ENCODE measurements at places on chromosomes 12 and 14.

DNA sequence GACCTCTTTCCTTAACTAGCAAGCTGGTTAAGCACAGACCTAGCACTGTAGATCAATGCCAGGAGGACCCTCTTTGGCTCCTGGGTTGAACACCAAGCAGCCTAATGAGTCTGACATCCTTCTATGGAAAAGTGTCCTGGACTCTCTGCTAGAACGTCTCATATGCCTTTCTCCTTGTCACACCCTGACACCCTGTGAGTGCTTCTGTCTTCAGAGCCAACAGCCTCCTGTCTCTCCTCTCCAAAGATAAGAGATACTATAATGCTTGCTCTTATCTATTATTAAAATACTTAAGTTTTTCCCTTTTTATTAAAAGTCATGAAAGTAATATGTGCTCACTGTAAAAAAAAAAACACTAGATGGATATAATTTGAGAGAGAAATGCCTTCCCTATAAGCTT is 222.7 kb downstream of the FOXN3 start:
- DNase-seq: no peak

- DNase-seq: no peak
Observed at GRCh38 chr12:64683816-64684543, 73.7 kb downstream of the RASSF3 start.

DNA sequence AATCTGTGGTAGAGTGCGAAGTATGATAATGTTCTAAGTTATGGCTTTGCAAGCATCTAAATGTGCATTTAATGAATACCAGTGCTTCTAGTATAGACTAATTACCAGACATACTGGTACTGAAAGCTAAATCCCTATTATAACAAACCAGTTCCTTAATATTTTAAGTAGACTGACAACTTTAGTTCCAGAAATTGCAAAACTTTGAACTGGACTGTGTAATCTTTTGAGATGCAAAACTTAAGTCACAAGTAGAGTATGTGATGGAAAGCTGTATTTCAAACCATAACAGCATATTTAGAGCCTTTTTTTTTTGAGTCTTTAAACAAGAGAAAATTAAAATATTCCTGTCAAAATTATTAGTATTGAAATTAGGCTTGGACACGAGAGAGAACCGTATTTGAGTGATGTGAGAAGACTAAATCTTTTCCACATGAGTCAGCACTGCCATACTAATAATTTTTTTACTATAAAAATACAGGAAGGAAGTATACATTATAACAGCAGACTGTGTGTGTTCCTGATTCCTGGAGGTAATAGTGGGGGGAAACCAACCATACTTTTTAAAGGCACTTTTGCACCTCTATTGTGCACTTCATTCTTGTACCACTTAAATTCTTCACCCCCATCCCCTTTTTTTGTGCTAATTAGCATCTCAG is 45.5 kb downstream of the PPM1A start:
- DNase-seq: no peak

DNA sequence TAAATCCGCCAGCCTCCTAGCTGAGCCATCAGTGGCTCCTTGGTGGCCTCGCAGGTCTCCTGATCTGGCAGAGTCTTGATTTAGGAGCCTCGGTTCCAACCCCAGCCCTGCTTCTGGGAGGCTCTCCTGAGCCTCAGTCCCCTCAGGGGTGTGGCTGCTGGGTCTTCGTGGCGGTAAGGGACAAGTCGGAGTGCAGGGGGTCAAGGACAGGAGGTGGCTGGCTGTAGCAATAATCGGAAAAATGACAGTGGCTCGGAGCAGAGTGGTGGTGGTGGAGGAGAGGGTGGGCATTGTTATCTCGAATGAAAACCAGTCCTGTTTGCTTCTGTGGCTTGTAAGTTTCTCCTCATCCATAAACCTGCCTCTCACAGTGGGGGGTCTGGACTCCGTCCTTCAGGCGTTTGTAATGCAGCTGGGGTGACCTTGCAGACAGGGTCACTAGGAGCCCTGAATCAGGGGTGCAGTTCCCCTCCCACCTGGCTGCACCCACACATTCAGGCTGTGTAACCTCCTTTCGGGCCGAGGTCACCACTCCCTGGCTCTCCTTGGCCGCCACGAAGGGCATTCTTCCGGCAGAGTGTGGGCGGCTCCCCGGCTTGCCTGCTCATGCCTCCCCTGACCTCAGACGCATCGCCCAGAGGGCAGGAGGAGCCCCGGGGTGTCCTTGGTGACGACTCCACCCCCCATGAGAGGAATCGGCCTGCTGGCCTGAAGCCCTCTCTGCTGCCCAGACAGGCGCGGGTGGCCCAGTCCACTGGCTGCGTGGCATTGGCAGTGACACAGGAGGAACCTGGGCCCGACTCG is 8.1 kb downstream of the BCL7A start:
- no peak for DNase-seq

DNA sequence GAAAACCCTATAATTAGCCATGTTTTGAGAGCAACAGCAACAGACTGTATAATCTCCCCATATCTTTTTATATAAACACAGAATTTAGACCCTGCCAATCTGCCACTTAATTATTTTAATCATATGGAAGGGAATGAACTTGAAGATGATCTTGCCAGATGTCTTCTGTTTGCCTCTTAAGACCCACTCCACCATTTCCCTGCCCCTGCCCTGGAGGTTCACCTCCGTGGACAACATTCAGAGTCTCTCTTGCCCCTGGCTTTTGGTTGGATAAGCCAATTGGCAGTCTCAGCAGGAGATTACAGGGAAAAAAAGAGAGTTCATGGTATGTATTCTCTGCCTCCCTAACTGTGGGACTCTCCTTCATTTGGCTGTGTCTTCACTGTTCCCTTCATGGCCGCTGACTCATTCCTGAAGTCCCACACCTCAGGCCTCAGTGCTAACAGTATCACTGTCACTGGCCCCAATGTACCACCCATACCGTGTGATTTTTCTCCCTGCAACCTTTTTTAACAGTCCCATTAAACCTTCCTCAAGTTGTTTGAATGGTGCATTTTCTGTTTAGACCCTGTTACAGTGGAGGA is 184.8 kb downstream of the PIK3C2G start:
- no peak for DNase-seq

GRCh38 chr12:60967128-60967527 is 1293.1 kb upstream of the USP15 start:
- DNase-seq: no peak

- no peak for DNase-seq
Observed at GRCh38 chr12:21305661-21306060, 29.1 kb downstream of the SLCO1A2 start.

DNA sequence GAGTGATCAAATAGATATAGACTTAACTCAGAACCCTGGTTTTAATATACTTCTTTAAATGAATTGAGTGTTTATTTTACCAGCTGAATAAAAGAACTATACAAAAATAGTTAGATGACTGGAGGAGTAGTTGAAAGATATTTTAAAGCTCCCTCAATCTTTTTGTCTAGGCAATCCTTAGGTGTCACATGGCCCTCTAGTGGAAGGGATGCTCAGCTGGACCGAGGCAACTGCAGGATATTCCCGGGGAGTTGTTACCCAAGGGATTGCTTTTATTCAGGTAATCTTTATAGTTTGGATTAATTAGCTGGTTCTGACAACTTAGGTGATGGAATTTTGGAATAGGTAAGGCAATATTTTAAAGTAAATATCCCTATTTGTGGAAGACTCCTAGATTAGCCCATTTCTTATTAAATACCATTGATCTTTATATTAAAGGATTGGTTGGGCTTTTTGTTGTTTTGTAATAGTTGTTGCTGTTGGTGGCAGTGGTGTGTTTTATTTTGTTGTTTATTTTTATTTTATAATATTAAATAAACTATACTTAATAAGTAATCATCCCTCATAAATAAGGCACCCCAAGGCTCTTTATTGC is 57.1 kb downstream of the ZDHHC17 start:
- no peak for DNase-seq

GRCh38 chr12:100472325-100472724 is 1.3 kb upstream of the NR1H4 start:
- no peak for DNase-seq

- DNase-seq: no peak
Observed at GRCh38 chr12:25388183-25388582, 137.5 kb upstream of the KRAS start.

GRCh38 chr12:50231346-50231745 is 52.0 kb downstream of the LIMA1 start:
- DNase-seq: no peak

DNA sequence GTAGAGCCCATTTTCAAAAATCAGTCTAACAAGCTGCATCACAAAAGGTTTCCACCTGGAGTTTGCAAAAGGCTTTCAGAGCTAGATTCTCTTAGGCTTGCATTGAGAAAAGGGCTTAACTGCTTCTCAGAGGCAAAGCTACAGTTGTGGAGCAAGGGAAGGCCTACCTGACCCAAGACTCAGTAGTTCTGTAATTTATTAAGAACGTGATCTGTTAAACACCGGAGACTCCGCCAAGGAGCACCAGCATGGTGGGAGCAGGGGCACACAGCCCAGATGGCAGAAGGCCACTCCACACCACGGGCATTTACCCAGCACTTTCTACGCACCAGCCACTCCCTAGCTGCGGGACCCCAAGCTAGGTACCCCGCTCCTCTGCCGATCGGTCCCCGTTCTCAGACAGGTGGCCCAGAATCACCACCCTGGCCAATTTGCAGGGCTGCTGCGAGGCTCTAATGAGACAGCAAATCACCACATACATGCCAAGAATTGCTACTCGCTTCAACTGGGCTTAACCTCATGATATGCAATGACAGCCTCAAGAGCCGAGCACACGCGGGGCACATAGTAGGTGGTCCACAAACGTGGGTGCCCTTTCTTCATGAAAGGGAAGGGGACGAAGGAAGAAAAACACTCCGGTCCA is 1.5 kb downstream of the ITPK1 start:
- no peak for DNase-seq

- no peak for DNase-seq
Observed at GRCh38 chr14:56036353-56036752, 81.9 kb upstream of the PELI2 start.

DNA sequence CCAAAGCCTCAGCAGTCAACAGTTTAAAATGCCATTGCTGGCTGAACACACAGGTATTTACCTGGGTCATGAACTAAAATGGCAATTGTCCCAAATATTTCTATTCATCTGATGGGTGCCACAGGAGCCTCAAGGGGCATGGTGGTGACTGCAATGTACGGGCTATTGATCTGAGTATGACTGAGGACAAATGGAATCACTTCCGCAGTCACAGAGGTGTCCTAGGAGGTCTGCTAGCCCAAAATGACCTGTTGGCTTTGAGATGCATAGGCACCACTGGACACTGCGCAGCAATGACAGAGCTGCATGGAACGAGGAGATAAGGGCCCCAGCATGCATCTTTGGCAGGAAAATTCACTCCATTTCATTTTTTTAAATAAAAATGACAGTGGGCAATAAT is 474.1 kb upstream of the SOX5 start:
- DNase-seq: no peak

- no peak for DNase-seq
Observed at GRCh38 chr14:96267916-96268315, 11.9 kb downstream of the BDKRB1 start.

GRCh38 chr14:105978618-105979295 is 452.4 kb downstream of the TMEM121 start:
- DNase-seq: no peak

GRCh38 chr14:29503903-29504302 is 423.7 kb downstream of the PRKD1 start:
- no peak for DNase-seq

DNA sequence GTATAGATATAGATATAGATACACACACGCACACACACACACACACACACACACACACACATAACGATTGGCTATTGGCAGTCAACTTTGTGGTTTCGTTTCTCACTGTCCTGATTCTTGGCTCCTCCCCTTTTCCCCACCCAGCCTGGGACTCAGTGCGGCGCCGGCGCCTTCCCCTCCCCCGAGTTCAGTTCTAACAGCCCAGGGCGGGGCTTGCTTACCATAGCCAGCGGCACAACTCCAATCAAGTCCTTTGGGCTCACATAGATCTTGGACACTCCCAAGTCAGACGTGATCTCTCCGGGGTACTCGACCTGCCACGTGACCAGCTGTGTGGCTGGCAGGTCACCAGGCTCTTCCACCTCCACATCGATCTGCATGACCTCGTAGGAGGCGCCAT is 484.1 kb downstream of the GLT1D1 start:
- no peak for DNase-seq

DNA sequence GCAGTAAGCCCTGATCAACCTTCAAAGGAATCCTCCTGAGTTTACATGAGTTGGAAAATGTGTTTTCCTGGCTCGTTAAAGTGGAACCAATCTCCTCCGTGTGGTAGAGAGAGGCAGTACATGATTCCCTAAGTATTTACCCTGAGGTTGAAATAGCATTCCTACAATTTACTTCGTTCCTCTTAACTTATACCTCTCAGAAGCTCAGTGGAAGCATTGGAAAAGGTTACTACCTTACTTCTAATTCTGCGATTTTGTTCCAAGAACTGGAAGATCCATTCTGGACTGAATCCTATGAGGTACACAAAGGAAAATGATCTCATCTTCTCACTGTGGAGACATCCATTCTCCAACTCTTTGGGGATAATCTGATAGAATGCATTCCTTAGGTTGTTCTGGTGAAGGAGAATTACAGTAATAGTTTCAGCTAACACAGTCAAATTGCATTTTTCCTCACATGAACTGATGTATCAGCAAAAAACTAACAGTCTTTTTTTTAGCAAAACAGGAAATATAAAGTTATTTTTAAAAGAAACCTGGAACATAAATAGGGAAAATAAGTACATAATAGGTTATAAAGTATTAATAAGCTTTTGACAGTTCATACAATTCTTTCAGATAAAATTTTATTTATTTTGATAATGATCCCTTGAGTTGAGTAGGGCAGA is 475.6 kb downstream of the PDZRN4 start:
- DNase-seq: no peak

GRCh38 chr14:24992624-24993360 is 57.2 kb downstream of the STXBP6 start:
- DNase-seq: no peak

DNA sequence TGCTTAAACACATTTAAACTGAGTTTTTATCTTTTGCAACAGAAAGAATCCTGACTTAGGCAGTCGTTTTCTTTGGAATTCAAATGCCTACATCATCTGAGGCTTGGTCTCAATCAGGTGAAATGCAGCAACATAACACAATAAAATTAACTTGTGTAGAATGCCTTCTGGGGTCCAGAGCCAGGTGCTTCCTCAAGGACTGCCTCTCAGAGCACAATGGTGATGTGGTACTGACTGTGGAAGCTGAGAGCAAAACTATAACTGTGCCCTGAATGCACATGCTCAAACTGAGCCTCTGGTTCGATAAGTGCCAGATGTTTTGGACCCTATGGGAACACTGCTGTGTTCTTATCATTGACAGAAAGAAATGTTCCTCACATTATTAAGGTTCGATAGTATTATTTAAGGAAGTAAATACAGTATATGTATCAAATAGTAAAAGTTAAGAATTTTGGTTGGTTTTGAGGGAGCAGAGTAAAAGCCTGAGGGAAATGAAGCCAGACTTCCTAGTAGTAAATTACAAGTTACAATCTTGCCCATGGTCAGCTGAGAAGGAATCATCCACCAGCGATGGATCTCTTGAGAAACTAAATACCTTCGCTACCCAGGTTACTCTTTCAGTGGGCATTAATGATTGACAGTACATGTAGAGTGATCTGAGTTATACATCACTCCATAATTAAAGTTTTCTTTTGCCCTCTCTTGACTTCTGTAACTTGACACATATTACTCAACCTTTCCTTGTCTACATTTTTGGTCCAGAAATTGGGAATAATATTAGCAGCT is 122.9 kb upstream of the ATP2B1 start:
- DNase-seq: no peak
